NCI-H2081 treated with DMSO at 0.1 percent for 48 hours (cell line): ENCODE measurements at places on chromosomes 16 and 17.

DNA sequence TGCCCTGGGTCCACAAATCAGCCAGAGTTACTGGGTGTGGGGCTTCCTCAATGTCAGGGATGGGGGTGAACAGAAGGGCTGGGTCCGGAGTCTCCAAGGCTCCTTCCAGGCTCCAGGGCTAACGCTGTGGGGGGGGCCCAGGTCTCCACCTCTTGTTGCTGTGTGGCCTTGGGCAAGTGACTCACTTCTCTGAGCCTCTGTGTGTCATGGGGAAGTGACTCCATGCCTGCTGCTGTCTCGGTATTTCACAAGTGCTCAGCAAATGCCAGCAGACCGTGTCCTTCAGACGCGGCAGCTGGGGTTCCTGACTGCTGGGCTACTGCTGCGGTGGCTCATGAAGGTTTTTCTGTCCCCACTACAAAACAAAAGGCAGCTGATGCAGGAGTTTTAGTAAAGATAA is 26.6 kb downstream of the JPH3 start:
- no peak for DNase-seq

DNA sequence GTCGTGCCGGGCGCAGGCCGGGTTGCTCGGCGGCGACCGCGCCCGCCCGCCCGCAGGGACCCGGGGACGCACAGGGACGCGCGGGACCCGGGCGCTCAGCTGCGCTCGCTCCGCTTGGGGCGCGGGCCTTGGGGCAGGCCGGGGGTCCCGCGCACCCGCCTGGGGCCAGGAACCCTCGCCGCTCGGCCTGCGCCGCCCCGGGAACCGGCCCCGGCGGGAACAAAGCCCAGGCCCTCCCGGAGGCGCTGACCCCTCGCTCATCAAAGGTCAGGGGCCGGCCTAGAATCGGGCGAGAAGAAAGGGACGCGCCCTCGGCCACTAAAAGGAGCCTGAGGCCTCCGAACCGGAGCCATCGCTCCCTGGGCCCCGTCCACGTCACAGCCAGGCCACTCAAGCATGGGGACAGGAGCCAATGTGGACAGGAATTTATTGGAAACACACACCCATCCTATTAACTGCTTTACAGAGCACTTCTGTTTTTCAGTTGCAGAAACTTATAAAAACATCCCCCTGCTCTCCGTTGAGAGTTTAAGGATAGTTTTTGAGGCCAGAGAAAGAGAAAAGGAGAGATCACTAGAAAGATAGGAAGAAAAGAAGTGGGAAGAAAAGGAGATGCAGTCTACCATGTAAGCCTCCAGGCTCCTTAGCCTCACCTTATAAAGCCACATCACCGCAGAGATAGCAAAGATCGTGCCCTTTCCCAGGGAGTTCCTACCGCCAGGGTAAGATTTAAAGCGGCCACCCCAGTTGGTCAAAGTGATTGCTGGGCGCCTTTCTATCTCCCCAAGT is 558 bp upstream of the ZFHX3 start:
- no peak for DNase-seq

DNA sequence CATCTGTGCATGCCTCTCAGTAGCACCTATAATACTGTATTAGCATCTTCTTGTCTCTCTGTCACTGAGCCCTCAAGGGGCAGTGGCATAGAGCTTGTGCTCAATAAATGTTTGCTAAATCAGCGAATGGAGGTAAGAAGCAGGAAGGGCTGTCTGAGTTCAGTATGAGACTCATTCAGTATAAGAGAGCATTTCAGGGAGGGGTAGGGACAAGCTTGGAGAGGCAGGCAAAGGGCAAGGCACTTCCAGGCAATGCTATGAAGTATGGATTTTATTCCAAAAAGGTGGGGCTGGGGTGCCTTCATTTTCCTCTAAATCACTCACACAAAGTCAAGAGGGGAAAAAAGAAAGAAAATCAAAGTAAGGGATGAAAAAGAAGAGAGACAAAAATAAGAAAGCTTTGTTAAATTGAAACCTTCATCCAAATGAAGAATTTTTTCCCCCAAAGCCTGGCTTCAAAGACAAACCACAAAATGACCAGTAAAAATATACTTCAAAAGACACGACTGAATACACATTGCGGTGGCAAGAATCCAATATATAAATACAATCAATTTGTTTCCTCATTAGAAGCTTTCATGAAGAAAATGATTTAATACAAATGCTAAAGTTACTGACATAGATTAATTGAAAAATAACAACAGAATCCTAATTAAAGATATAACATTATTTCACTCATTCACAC is 51.2 kb downstream of the SKAP1 start:
- no peak for DNase-seq

- no peak for DNase-seq
Observed at GRCh38 chr16:2056077-2056476, 8.3 kb downstream of the TSC2 start.

DNA sequence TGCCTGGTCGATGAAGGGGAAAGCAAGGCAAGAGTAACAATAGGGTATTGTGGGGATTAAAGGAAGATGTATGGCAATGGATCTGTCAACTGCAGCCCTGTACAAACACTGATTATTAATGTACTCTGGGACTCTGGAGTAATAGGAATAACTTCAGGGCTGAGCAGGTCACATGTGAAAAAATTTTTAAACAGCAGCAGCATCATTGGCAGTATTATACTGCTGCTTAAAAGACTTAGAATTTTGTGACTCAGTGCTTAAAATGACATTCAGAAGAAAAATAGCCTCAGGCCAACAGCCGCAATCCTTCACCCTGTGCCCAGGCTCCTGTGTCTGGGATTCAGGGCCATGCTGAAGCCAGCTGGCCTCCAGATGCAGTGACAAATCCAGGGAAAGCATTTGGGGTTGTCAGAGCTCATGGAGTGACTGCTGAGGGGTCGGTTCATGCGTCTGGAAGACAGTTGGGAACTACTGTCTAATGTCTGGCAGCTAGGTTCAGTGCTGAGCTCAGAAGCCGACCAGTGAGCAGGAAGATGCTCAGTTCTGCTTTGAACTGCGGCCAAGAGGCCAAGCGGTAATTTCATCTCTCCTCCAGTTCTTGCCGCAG is 22.2 kb downstream of the TEX2 start:
- no peak for DNase-seq

GRCh38 chr17:52674686-52675085 is 516.2 kb upstream of the CA10 start:
- no peak for DNase-seq

DNA sequence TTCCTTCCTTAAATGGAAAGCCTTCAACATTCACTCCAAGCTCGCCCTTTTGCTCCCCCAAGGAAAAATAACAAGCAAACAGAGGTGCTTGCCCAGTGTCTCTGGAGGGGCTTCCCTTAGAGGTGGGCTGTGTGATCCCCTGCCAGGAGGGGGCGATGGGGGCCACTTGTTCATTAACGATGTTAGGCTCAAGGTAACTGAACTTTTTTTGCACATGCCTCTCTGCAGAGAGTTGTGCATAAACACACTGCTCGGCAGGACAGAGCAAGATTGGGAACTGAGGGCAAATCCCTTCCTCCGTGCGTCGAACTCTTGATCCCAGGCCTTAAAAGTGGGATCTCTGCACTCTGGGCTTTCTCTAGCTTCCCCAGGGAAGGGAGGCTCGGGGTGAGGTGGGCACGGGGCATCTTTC is 15.5 kb upstream of the NAGLU start:
- no peak for DNase-seq

- no peak for DNase-seq
Observed at GRCh38 chr16:85296859-85297660, 184.8 kb upstream of the CIBAR2 start.

- no peak for DNase-seq
Observed at GRCh38 chr16:55543472-55543871, 23.0 kb upstream of the CAPNS2 start.

GRCh38 chr16:69243479-69243878 is 56.5 kb downstream of the SNTB2 start:
- DNase-seq, result no peak

DNA sequence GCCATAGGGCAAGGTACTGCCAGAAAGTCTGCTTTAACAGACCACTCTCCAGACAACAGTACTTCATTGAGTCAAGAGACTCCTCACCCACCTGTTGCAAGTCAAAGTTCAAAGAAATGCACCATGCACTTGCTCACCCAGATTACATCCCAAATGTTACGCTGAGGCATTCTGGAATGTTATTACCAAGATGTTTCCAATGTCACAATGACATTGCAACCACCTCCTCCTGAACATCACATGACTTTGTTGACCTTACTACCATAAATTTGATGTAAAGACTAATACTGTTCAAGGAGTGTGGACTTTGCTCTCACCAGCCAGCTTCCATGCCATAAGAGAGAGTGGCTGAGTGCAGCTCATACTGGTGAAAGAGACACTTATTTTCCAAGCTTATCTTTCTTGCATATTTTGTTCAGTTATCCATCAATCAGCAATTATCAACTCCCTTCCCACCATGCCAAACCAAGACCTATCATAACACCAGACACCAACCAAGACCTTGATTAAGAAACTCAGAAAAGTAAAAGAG is 58.5 kb upstream of the BCAR1 start:
- DNase-seq, result no peak

GRCh38 chr17:61458421-61459141 is 6.4 kb downstream of the TBX4 start:
- DNase-seq, result no peak

DNA sequence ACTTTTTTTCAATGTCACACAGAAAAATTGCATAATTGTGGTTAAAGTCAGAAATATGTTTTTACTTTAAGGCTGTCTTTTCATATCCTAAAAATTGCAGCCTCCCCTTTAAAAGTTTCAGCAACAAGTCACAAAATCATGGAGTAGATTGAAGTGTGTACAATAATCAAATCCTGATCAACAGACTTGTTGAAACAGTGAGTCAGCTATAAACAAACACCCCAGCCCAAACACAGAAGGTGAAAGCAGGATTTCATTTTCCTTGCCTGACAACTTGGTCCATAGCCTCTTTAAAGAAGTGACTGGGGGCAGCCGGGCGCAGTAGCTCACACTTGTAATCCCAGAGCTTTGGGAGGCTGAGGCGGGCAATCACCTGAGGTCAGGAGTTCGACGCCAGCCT is 59.9 kb downstream of the WNT3 start:
- DNase-seq, result no peak

DNA sequence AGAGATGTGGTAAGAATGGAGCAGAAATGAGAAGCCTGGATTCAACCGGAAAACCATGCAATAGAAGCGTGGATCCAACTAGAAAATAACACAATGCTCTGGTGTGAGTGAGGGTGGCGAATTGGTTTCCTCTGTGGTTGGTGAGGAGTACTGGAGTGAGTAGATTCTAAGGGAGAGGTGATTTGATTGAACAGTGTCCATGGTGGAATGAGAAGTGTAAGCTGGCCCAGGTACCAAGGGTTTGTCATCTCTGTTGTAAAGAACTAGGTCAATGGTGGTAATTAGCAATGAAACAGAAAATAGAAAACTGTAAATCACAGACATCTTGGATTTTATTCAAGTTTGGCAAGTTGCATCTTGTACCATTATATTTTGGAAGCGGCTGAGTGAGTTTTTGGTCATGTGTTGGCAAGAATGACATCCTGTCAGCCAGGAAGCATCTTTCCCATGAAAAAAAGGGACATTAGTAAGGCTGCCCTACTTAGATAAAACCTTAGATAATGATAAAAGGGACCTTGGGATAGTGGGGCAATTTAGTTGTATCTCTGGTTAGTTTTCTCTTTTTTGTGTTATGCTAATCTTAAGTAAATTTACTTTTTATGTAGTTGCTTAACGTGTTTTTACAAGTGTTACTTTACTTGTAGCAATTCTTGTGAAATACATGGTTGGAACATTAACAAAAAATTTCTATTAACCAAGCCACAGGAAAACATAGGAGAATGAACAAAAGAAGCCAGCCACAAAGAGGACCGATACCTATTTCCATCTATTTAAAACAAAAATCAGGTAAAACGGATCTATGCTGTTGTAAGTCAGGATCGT is 20.9 kb downstream of the HSD17B2 start:
- DNase-seq, result no peak

DNA sequence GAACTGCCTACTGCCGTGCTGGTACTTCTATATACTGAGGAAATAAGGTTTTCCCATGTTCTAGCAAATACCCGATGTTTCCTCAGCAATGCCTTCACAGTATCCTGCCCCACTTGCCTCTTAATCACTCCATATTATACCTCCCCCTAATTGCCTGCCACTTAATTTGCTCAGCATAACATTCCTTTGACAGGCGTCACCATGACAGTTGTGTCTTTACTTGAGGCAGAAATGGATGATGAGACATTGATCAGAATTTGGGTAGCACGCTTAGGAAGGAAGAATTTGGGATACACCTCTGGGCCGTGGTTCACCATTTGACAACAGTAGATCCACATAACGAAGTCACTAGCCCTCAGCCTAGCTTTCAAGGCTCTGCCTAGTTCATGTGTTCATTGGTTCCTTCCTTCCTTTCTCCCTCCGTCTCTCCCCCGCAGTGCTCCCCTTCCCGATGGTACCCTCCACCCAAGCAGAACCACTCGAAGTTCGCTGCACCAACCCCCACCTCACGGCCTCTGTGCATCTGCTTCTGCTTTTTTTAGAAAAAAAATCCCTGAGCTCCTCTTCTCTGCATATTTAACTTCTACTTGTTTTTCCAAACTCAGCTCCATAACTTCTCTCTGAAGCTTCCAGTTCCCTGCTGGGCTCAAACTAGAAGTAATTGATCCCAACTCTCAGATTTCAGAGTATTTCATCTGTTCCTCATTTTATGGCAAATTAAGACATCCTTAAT is 19.4 kb downstream of the IQCK start:
- no peak for DNase-seq

DNA sequence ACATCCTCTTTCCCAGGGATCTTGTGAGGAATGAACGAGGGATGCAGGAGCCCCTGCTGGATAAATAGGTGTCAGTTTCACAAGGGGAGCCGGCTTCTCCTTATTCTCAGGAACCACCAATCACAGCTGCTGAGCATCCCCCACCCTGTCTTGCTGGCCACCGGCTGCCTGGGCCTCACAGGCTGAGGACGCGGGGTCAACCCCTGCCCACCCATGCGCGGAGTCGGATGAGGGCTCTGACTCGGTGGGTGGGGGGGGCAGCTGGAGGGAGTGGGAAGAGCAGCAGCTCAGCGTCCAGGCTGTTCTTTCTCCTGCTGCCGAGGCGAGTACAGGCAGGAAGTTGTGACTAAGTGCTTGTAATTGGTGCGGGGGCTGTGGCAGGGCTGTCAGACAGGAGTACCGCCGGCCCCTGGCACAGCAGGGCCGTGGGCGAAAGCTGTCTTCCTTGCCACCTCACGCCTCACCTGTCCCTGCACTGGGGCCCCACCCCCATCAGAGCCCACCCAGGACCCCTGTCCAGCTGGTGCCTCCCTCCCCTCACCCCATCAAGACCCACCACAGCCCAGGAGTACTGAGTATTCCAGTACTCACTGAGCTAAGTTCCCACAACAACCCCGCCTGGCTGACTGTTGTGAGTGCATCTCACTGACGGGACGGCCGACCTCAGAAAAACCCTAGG is 11.0 kb upstream of the DPEP1 start:
- no peak for DNase-seq

- DNase-seq, result no peak
Observed at GRCh38 chr16:70476272-70477020, 22.1 kb downstream of the FCSK start.
